Spleen (tissue), 13 donors: ENCODE measurements at places on chromosomes 3 and 15. TPM values are rescaled to one million over a fixed set of nuclear protein-coding genes. Genes with fewer than 3 reads are reported as not detected.
A peak's percentile ranks its signal among the peaks of the same experiment; 100 is the strongest.

GRCh38 chr3:195394700-195395099 lies 48.1 kb downstream of the ACAP2 start:
- H3K27me3 ChIP-seq, result no peaks in the 10 kb centered on the region
- DNase-seq, result no peak
- no peak overlapping the region for H3K27ac ChIP-seq
- H3K4me3 ChIP-seq, result no peak overlapping the region

DNA sequence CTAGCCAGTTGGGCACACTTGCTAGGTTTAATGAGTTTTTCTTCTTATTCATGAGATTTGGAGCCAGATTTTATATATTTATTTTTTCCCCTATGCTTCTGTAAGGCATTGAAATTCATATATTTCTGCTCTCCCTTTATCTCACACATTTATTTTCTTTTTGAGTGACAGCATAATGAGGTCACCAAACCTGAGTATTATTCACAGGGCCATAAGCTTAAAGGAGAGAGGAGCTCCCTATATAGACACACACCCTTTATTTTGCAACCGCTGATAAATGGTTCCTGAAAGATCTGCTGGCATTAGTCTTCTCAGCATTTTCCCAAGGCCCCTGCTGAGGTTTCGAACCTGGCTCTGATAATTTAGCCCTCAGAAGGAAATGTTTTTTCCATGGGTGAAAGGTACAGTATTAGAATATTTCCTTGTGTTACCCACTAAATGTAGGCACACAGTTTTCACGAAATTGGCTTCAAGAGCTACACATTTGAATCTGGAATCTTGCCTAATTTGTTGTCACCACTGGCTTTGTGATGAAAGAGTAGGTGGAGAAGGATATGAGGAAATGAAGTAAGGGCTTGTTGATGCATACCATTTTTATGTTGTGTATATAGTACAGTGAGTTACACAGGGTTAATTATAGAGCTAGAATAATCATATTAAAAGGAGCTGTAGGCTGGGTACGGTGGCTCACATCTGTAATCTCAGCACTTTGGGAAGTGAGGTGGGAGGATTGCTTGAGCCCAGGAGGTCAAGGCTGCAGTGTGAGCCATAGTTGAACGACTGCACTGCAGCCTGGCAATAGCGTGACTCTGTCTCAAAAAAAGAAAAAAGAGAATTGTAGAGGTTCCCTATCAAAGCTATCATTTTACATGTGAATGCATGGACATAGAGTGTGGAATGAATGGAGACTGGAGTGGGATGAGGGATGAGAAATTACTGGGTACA lies 6.5 kb downstream of the KLHL18 start:
- H3K4me1 ChIP-seq, result peaks cover 46% of the 10 kb centered on the region
- no peaks in the 10 kb centered on the region for H3K27me3 ChIP-seq
- H3K4me3 ChIP-seq, result peak overlapping the region; percentile 6
- no peak for DNase-seq
- no peak overlapping the region for H3K27ac ChIP-seq

Gene PDCD6IP
- 39.4 TPM for polyA plus RNA-seq

Gene TF
- polyA plus RNA-seq, result 15.5 TPM

Gene ADAMTSL3
- 0.16 TPM for polyA plus RNA-seq
